ENCODE measurements at places on chromosomes 6 and 20.

GRCh38 chr6:166952567-166953486 is 3.5 kb downstream of the RNASET2 start:
- DNase-seq, result no peak

DNA sequence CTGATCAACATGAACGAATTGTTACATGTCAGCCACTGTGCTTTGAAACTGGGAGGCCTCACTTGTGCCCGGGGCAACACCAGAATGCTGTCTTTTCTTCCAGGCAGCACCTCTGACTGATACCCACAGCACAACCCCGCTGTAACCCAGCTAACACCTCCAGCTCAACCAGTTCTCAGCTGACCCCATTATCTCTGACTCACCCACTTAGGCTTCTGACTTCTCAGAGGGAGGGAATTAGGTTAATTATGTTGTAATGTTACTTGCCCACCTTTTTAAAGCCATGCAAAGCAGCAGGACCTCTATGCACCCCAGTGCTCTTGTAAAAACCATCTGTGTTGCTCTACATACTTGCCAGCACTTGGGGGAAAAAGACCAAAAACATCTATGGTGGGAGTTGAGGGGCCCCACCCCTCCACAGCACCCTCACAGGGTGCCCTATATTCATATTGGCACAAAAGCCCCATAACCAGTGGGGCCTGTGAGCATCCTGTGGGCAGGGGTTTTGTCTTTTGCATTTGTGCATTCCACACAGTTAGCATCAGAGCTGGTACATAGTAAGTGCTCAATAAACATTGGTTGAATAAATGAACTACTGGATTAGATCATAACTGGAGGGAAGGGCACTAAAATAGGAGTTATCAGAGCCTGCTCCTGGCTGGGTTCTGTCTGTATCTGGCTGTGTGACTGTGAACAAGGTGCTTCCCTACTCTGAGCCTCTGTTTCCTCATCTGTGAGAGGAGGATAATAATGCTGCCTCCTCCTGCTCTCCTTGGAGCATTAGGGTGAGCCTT is 22.3 kb downstream of the BNIP5 start:
- DNase-seq, result no peak

DNA sequence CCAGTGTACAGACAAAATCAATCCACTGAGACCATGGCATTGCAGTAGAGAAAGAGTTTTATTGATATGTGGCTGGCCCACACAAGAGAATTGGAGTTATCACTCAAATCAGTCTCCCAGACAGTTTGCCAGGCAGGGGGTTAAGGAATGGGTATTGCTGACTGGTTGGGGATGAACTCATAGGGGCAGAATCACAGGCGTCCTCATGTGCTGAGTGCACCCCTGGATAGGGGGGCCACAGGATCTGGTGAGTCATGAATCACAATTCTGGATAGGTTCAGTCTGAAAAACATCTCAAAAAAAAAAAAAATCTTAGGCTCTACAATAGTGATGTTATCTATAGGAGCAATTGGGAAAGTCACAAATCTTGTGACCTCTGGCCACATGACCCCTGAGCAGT is 29.5 kb upstream of the ILRUN start:
- DNase-seq, result no peak

GRCh38 chr6:85273870-85274269 is 176.0 kb upstream of the NT5E start:
- no peak for DNase-seq

- no peak for DNase-seq
These were observed 97.8 kb downstream of the NKAIN2 start for GRCh38 chr6:123901436-123901835.

GRCh38 chr6:13579911-13580310 is 5.5 kb downstream of the SIRT5 start:
- no peak for DNase-seq

DNA sequence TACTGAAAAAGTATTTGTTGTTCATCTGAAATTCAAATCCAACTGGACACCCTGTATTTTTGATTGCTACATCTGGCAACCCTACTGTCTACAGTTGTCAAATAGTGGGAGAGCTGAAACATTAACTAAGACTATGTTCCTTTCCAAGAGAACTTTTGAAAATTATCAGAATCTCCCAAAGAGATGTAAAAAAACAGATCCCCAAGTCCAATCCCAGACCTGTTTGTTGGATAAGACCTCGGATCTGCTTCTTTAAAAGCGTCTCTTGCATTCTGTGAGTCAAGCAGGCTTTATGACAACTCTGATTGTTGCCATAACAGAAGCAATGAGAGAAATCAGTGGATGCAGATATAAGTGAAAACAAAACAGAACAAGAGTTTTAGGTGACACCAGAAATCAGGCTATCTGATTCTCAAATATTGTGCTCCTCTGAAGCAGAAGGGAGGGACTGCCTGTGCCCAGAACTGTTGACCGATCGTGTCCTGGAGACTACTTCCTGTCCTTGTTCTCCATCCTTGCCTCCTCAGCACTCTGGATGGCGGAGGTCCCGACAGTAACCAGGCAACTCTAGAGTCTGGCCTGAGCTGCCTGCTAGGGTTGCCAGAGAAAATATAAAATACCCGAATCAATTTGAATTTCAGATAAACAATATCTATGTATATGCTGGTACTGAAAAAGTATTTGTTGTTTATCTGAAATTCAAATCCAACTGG is 853.8 kb downstream of the MAFB start:
- DNase-seq, result no peak

DNA sequence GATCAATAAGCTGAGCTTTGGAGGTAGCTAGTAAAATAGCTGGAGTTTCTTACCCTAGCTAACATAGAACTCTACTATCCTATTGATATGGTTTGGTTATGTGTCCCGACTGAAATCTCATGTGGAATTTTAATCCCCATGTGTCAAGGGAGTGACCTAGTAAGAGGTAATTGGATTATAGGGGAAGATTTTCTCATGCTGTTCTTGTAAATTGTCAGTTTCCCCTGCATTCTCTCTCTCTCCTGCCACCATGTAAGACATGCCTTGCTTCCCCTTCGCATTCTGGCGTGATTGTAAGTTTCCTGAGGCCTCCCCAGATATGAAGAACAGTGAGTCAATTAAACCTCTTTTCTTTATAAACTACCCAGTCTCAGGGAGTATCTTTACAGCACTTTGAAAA is 24.6 kb upstream of the SYNE1 start:
- DNase-seq, result no peak

DNA sequence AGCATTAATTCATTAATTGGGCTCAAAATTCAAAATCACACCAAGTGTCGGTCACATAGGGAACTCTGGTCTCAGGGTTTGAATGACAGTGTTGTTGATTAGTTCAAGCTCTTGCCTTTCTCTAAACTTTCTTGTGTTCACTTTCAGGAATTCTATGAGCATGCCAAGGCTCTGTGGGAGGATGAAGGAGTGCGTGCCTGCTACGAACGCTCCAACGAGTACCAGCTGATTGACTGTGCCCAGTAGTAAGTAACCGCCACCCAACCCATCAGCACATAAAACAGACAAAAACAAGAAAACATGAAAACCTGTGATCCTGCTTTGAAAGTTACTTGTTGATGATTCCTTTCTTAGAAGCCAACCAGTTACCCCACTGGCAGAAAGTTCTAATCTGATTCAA is 52.7 kb downstream of the GNAS start:
- DNase-seq, result no peak

GRCh38 chr6:162190981-162191380 is 536.6 kb downstream of the PRKN start:
- DNase-seq, result no peak

- no peak for DNase-seq
These were observed 420.9 kb upstream of the PLCB4 start for GRCh38 chr20:8647961-8648441.

GRCh38 chr20:51828762-51829161 is 26.4 kb upstream of the SALL4 start:
- no peak for DNase-seq

DNA sequence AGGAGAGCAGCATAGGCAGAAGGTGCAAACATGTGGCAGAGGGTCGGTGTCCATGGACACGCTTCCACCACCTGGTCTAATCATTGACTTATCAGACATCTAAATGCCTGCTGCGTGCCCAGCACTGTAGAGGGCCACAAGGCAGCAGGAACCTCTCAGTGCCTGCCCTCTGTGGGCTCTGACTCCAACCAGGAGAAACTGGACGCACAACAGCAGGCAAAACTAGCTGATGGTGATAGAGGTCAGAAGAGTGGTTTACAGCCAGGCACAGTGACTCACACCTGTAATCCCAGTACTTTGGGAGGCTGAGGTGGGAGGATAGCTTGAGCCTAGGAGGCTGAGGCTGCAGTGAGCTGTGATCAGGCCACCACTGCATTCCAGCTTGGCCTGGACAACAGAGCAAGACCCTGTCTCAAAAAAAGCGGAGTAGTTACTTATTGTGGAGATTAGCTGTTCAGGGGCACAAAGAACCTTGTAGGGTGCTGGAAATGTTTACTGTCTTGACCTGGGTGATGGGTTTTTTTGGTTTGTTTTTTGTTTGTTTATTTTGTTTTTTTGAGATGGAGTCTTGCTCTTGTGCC is 46.5 kb downstream of the PPARD start:
- no peak for DNase-seq

- no peak for DNase-seq
These were observed 24.1 kb upstream of the MBOAT1 start for GRCh38 chr6:20236344-20236743.

Measured in caudate nucleus (tissue), 63 donors.